ENCODE measurements at places on chromosomes 4 and X. TPM values are rescaled to one million over a fixed set of nuclear protein-coding genes. Genes with fewer than 3 reads are reported as not detected.

CXCL3 gene
- 0.18 TPM for polyA plus RNA-seq

NRK gene
- polyA plus RNA-seq: 0.31 TPM

SRPX2 gene
- 47.3 TPM for polyA plus RNA-seq

TMSB4X gene
- polyA plus RNA-seq: 4,277 TPM

NSUN7 gene
- polyA plus RNA-seq: 0.18 TPM

HSFX1 gene
- 0.12 TPM for polyA plus RNA-seq

FRAS1 gene
- polyA plus RNA-seq: 3.2 TPM

DUX4 gene
- polyA plus RNA-seq: not detected

TEX13B gene
- not detected for polyA plus RNA-seq

CACNA1F gene
- not detected for polyA plus RNA-seq

VBP1 gene
- polyA plus RNA-seq: 11.3 TPM

FRMPD3 gene
- 0.02 TPM for polyA plus RNA-seq

OTC gene
- polyA plus RNA-seq: not detected

ERVMER34-1 gene
- polyA plus RNA-seq: 0.10 TPM

ADH1C gene
- polyA plus RNA-seq: 0.13 TPM

GPR173 gene
- polyA plus RNA-seq: 2.7 TPM

MAGEA2B gene
- not detected for polyA plus RNA-seq

HTATSF1 gene
- 1.1 TPM for polyA plus RNA-seq

C4orf51 gene
- polyA plus RNA-seq: not detected

All from BJ (cell line).